ENCODE measurements at places on chromosomes 16 and 17.

DNA sequence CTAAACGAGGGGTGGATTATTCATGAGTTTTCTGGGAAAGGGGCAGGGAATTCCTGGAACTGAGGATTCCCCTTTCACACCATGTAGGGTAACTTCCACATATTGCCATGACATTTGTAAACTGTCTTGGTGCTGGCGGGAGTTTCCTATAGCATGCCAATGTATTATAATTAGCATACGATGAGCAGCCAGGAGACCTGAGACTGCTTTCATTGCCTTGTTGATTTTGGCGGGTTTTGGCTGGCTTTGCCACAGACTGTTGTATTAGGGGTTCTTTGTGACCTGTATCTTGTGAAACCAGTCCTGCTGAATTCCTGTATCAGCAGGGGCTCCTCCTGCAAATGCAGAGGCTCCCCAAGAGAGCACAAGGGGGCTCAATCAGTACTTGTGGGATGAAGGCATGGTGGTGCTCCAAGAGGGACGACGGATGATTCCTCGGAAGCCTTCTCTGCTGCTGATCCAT lies 104.4 kb upstream of the CACNG5 start:
- peak; percentile 58 for DNase-seq

- DNase-seq, result no peak
Observed at GRCh38 chr16:66984892-66985311, 3.5 kb upstream of the CES4A start.

GRCh38 chr17:76076146-76076764 lies 1.7 kb downstream of the GALR2 start:
- DNase-seq, result no peak

- DNase-seq, result no peak
Observed at GRCh38 chr16:17744921-17745572, 274.3 kb upstream of the XYLT1 start.

DNA sequence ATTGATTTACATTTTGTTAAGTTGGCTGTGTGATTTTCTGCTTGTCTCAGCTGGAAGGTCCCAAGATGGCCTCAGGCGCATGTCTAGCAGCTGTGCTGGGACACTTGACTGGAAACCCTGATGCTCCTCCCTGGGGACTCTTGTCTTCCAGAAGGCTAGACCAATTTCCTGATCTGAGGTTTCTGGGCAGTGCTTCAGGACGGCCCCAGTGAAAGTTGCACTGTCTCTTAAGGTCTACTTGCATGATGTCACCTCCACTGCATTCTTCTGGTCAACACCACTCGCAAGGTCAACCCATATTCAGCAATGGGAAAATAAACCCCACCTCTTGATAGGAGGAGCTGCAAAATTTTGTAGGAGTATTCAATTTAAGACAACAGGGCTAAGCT lies 116.0 kb downstream of the SALL1 start:
- DNase-seq, result no peak

DNA sequence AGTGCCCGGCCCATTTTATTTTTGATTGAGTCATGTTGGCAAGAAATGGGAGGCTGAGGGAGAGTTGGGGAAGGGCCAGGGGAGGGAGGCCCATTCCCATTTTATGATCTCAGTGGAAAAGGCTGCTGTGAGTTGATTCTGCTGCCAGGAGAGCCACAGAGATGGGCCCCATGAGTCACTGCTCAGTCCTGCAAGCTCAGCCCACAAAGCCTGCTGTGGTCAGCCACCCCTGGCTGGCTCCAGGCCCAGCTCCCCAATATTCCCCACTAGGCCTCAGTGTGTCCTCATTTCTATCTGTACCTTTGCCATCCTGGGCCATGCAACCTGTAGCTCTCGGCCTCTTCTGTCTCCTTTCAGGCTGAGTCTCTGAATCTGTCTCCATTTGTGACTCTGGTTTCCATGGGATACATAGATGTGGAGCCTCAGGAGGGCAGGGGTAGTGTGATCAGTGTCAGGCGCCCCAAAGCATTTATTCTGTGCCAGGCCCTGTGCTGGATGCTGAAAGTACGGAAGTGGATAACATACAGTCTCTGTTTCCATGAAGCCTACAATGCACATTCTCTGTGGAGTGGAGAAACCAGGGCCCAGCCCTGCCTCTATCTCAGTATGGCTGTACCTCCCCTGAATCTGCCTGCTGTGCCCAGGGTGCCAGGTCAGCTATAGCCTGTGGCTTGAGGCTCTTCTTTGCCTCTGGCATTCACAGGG lies 1.9 kb upstream of the PLEKHG4 start:
- peak; percentile 87 for DNase-seq

GRCh38 chr17:50779747-50780353 lies 12.5 kb upstream of the ANKRD40CL start:
- no peak for DNase-seq

GRCh38 chr16:7513429-7513828 lies 180.8 kb downstream of the RBFOX1 start:
- no peak for DNase-seq

GRCh38 chr16:50102051-50102746 lies 36.4 kb downstream of the HEATR3 start:
- DNase-seq, result no peak

DNA sequence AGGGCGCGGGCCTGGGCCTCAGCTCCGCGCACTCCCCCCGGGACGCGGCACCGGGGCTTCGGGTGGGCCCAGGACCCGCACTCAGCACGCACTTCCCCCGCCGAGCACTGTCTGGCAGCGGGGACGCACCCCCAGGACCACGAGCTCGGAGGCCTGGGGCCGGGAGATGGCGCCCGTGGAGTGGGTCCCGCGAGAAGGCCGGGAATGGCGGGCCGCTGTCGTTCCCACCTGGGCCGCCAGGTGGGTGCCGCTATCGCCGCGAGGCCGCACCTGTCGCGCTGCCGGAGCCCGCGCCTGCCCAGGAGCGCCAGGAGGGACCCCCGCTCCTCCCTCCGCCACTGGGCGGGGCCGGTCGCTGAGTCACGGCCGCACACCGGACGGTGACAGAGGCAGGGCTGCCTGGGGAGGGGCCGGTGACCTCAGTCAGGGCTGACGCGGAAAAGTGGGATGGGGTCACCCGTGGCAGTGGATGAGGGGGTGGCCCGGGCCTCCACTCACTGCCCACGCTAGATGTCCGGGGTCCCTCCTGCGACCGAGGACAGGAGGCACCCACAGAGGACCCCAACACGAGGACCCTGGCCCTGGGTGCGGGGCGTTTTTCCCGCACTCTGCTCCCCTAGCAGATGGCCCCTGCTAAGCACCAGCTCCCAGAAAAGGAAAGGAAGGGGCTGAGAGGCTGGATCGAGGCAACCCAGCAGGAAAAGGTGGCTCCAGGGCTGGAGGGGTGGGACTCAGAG lies 6.9 kb upstream of the ACTG1 start:
- peak; percentile 66 for DNase-seq

GRCh38 chr16:87264634-87265033 lies 52.6 kb downstream of the C16orf95 start:
- no peak for DNase-seq

- DNase-seq, result no peak
Observed at GRCh38 chr17:77178050-77178449, 37.3 kb downstream of the SEC14L1 start.

DNA sequence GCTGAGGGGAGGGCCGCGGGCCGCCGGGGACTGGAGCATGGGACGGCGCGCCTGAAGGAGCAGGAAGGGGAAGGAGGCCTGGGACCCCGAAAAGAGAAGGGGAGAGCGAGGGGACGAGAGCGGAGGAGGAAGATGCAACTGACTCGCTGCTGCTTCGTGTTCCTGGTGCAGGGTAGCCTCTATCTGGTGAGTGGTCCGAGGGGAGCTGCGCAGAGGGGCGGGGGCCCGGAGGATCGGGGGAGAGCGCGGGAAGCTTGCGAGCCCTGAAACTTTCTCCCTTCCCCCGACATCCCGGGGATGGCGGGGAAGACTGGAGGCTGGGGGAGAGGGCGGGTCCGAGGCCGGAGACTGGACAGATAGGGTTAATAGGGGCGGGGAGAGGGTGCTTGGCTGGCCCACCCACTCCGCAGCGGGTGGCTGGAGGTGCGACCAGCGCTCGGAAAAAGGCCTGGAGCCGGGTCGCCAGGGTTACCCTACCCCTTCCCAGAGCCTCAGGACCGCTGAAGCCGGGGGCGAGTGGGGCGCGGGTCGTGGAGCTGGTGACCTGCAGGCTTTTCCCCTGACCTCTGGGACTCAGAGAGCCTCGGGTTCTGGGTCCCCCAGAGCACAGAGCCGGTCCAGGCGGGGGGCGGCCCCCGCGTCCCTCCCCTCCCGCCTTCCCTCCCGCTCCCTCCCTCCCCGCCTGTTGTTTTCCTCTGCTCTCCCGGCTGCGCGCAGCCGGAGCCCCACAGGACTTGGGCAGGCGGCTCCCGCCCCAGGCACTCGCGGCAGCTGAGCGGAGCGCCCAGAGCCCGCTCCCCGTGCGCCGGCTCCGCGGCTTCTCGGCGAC lies 631 bp downstream of the NXPH3 start:
- no peak for DNase-seq

GRCh38 chr16:71426069-71426879 lies 15.6 kb downstream of the TLE7 start:
- peak; percentile 31 for DNase-seq

- no peak for DNase-seq
Observed at GRCh38 chr16:88917146-88917914, 50.9 kb upstream of the PABPN1L start.

DNA sequence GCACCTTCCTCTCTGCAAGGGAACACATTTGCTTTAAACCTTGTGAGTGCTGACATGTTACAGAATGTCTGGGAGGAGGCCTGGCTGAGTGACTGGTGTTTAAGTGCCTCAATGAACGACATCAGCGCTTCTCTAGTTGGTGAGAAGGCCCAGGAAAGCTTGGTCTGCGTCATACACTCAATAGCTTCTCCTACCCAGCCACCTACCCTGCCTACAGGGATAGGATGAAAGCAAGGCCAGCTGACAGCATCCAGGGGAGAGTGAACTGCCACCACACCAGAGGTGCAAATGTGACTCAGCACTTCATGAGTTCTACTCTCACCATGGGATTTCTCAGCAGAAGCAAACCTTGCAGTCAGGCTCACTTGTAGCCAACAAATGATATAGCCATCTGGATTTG lies 31.7 kb upstream of the CFAP20 start:
- DNase-seq, result no peak

GRCh38 chr16:72876981-72877373 lies 171.0 kb downstream of the ZFHX3 start:
- DNase-seq, result no peak

- no peak for DNase-seq
Observed at GRCh38 chr17:75553295-75554110, 28.0 kb downstream of the LLGL2 start.

DNA sequence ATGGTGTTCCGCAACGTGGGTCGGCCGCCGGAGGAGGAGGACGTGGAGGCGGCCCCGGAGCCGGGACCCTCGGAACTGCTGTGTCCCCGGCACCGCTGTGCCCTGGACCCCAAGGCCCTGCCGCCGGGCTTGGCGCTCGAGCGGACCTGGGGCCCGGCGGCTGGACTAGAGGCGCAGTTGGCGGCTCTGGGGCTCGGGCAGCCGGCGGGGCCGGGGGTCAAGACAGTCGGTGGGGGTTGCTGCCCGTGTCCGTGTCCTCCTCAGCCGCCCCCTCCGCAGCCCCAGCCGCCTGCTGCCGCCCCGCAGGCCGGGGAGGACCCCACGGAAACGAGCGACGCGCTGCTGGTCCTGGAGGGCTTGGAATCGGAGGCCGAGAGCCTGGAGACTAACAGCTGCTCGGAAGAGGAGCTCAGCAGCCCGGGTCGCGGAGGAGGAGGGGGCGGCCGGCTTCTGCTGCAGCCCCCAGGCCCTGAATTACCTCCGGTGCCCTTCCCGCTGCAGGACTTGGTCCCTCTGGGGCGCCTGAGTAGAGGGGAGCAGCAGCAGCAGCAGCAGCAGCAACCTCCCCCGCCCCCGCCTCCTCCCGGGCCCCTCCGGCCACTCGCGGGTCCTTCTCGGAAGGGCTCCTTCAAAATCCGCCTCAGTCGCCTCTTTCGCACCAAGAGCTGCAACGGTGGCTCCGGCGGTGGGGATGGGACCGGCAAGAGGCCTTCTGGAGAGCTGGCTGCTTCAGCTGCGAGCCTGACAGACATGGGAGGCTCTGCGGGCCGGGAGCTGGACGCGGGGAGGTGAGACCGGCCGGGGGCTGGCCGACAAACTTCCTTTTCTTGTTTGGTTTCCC lies 821 bp downstream of the SOCS7 start:
- DNase-seq, result no peak

DNA sequence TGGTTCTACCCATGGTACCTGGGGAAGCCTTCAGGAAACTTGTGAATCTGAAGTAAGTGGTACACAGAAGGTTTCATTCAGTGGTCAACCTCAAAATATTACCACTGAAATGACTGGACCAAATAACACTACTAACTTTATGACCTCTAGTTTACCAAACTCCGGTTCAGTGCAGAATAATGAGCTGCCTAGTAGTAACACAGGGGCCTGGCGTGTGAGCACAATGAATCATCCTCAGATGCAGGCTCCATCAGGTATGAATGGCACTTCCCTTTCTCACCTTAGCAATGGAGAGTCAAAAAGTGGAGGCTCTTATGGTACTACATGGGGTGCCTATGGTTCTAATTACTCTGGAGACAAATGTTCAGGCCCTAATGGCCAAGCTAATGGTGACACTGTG lies 55.9 kb upstream of the SLC5A11 start:
- no peak for DNase-seq

GRCh38 chr17:3030096-3030495 lies 33.3 kb downstream of the OR1D5 start:
- no peak for DNase-seq

DNA sequence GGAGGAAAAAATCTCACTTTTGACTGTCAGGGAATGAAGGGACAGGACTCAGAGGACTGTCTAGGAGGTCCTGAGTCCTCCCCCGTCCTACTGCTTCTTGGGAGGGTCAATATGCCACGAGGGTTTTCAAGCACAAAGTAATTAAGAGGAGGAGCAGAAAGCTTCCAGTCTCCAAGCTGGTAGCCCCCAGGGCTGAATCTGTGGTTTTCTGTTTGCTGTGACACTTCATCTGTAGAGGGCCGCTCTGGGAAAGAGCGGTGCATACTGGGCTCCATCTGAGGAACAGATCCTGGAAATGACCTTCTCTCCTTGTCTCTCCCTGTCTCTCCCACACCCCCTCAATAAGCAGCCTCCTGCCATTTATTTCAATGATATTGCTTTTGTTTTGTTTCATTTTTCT lies 180.1 kb upstream of the SDK2 start:
- DNase-seq, result no peak

DNA sequence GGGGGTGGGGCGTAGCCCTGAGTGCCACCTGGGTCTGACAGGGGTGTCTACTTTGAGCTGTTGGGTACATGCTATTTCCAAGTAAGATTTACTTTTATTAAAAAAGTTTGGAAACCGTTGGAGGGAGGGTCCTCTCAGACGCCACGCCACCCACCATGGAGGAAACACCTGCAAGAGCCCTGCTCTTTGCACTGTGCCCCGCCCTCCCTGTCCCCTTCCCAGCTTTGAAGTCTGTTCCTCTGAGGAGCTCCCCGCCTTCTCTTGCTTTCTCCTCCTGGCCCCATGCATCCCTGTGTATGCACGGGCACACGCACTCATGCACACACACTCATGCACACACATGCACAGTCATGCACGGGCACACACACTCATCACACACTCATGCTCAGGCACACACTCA lies 15.5 kb downstream of the ADGRG1 start:
- no peak for DNase-seq

Data from PC-9 (cell line).